NCI-H187 (cell line): ENCODE measurements at places on chromosomes 2 and 18.

- no peak for DNase-seq
Measured at GRCh38 chr2:121667618-121668017, 18.4 kb upstream of the CLASP1 start.

DNA sequence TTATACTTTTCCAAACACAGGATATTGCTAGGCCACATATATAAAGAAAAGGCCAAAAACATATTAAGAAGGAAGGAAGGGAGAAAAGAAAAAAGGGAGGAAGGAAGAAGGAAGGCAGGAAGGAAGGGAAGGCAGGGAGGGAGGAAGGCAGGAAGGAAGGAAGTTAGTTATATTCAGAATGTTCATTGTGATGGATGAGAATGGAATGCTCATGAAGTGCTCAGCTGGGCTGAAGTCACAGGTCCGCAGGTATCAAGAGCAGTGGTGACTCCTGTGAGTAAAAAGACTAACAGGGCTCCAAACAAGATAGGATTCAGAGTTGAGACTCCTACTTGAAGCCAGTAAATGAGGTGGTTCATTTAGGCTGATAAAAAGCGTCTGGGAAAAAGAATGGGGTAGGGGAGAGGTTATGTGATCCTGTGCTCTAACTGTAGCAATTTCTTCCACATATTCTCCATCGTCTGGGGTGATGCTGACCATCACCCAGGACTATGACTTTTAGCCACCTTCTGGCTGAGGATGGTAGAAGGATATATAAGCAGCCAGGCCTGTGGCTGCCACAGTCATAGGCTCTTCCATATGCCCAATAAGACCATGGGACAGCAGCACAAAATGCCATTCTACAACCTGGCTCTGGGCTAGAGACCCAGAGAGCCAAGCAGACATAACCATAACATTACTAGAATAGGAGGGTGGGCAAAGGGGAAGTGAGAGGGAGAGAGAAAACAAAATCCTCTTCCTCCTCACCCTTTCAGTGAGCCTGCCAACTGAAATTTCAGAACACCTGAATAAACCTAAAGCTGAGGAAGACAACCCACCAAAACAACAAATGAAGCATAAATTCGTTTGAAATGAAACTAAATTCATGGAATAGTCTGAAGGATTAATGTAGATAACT is 173.2 kb downstream of the MYO3B start:
- no peak for DNase-seq

- peak; percentile 53 for DNase-seq
Measured at GRCh38 chr2:16277117-16277516, 336.8 kb downstream of the MYCN start.

GRCh38 chr2:240626531-240627300 is 1.4 kb downstream of the GPR35 start:
- no peak for DNase-seq

- DNase-seq = no peak
Measured at GRCh38 chr2:10002681-10003080, 40.7 kb upstream of the KLF11 start.

DNA sequence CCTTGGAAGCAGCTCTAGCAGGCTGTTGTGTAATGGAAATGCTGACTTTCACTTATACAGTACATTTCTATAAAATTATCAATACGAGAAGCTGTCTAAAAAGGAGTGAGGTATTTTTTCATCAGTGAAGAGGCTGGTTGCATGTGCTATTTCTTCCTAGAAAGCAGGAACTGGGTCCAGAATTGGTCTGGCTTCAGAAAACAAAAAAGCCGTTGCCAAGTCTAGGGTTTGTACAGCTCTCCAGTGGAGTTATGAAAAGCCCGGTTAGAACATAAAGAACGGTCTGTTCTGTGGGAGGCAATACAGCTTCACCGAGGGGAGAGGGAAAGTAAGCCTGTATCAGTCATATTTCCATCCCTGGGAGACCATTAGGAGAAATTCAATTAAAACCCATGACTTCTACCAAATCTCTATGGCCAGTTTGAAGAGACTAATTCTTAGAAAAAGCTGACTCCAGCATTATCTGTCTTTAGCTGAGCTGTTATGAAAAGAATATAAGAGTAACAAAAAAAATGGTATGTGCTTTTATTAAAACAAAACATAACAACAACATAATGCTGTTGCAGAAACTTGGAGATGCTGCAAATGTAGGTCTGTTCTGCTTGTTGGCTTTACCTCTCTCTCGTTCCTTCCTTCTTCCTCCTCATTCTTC is 217.0 kb downstream of the CMPK2 start:
- DNase-seq = no peak

- no peak for DNase-seq
Measured at GRCh38 chr2:120875431-120875830, 139.8 kb downstream of the GLI2 start.

- no peak for DNase-seq
Measured at GRCh38 chr18:58391231-58391825, 237.6 kb downstream of the ALPK2 start.

DNA sequence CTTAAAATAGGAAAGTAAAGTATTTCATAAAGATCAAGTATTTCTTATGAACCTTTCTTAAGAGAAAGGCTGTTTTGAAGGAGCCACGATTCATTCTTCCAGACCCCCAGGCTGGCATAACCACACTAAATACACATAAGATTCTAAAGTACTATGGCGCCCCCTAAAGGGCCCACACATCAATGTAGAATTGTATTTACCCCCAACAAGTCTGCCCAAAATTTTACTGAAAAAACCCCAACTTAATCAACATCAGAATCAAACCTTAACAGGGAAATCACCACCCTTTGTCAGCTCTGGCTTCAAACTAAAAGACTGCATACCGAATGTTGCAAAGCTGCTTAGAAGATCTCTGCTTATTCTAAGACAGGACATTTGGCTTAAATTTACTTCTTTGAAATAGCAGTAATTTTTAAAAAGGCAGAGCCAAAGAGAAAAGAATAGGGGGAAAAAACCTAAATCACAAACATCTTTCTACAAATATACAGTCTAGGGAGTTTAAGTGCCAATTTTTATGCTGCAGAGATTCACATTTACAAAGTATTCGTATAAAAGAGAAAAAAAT is 20.4 kb upstream of the BCL2 start:
- DNase-seq = no peak

DNA sequence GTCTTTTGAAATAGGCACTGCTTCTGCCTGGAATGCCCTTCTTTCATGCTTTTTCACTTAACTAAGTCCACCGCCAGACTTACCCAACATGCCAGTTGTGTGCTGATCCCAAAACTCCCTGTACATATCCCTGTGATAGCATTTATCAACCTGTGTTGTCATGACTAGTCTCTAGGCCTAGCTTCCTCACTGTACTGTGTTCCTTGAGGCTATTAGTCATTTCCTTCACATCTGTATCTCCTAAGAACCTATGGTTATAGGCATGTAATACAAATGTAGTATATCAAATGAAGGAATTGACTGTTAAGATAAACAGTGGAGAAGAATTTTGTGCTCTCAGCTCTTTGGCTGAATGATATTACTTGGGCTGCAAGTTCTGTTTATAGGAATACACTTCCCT is 184.3 kb downstream of the CYRIA start:
- no peak for DNase-seq

GRCh38 chr2:98569197-98569793 is 39.0 kb downstream of the COA5 start:
- no peak for DNase-seq

DNA sequence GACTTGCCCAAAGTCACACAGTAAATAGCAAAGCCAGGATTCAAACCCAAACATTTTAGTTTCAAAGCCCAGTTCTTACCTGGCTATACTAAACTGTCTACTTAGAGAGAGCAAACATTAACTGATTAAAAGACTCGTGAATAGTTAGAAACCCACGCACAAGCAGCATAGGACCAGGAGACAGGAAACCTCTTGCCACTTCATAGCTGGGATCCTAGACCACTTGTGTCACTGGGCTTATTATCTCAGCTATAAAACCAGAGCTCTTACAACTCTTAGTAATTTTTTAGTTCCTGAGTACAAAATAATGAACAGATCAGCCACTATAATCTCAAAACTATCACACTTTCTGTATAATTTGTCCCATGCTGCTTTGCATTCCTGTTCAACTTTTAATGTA is 2.4 kb upstream of the AAK1 start:
- no peak for DNase-seq

- no peak for DNase-seq
Measured at GRCh38 chr18:56823986-56824565, 172.9 kb downstream of the WDR7 start.

GRCh38 chr2:10469301-10469700 is 21.2 kb upstream of the ODC1 start:
- no peak for DNase-seq

- DNase-seq = no peak
Measured at GRCh38 chr2:112184121-112184520, 45.9 kb downstream of the FBLN7 start.

DNA sequence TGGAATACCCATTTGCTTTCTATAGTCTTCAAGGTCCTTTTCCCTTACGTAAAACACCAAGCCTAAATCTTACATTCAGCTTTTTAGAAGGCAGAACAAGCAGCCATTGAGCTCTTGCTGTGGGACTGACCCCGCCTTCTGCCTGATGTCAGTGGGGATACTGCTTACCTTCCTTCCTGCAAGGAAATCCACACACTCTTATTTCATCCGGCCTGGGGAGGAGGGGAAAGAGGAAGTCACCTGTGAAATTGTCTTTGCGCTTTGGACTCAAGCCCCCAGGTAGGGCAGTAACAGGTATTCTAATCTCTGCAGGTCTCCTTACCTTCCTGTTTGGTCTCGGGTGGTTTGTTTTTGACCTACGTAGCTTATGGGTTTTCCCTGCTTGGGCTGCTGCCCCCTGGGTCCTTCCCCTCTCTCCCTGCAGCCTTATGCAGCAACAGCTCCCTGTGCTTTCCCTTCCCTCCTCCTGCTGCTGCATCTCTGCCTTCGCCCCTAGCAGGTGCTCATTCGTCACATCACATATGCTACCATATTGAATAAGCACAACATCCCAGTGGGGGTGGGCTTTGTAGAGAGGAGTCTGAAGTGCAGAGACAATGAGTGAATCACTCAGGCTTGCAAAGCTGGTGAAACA is 402.5 kb upstream of the TRIB2 start:
- DNase-seq = no peak

DNA sequence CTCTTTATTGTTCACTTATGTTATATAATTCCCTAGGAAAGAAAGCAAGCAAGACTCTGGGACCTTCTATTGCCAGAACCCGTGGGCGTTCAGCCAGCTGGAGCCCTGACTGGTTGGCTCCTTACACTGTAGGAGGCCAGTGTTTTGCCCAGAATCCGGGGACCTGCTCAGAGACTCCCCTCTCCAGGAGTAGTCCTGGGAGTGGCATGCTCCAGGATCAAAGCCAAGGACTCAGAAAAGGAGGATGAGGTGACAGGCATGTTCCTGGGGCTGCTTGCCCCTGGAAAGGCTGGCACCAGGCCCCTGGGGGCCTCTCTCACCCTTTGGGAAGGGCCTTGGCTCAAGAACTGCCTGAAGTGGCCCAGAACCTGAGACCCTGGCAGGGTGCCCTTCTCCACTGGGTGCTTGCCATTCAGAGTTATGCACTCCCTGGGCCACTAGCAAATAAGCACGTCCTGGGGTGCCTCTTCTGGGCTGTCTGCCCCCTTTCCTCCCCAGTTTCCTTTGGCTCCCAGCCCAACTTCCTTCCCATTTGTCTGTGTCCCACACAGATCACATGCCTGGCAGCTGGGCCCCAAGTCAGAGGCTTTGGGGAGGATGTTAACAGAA is 19.6 kb upstream of the KIF3C start:
- no peak for DNase-seq
